Iris pigment epithelial cell (primary cell): ENCODE measurements at places on chromosomes 2 and 18.

DNA sequence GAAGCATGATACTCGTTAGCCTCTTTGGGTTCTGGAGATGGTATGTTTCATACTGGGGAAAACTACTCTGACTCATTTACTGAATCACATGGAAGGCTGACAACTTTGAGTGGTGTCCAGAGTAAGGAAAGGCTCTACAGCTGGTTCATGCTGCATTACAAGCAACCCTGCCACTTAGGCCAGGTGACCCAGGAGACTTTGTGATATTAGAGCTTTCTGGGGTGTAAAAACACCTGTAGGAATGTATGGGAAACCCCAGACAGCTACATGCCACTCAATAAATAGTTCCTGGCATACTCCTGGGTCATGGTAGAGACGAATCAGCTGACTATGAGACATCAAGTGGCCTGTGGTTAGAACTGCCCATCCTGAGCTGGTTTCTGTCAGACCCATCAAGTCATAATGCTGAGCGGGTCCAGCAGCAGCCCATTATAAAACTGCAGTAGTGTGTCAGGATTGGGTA lies 21.3 kb upstream of the TCF7L1 start:
- peak; percentile 42 for DNase-seq

- no peak for DNase-seq
These were observed 344.4 kb upstream of the SLC39A10 start for GRCh38 chr2:195312662-195313061.

DNA sequence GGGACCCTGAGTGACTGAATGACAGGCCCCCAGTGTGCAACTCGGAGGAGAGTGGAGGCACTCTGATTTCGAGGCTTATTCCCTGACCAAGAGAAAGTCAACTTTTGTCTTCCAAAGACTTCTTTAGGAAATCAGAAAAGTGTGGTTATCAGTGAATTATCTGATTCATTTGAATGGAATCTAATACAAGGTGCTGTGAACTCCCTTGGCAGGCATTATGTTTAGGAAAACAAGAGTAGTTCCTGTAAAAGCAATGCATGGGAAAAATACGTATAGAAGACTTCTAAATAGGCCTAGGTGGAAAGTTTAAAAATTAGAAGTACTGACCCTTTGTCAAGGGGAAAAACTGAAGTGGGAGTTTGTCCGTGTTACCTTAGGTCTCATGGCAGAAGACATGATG lies 269.4 kb downstream of the GBX2 start:
- peak; percentile 31 for DNase-seq

DNA sequence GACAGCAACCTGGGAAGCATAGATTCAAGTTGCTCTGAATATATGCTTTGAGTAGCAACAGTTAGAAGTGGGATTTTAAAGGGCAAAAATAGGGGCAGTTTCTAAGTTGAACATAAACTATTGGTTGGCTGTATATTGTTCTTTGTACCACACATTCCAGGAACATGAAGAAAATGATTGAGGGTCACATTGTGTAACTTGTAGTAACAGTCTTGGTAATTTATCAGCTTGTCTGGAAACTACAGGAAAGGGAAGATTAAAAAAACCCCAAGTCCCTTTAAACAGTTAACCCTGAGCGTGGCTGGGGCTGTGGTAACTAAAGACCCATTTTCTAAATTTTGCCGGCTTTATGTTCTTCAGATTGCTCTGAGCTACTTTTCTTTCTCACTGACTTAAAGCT lies 7.4 kb downstream of the PLEKHB2 start:
- DNase-seq, result peak; percentile 64

GRCh38 chr18:48600456-48601090 lies 61.7 kb downstream of the CTIF start:
- DNase-seq, result peak; percentile 40

DNA sequence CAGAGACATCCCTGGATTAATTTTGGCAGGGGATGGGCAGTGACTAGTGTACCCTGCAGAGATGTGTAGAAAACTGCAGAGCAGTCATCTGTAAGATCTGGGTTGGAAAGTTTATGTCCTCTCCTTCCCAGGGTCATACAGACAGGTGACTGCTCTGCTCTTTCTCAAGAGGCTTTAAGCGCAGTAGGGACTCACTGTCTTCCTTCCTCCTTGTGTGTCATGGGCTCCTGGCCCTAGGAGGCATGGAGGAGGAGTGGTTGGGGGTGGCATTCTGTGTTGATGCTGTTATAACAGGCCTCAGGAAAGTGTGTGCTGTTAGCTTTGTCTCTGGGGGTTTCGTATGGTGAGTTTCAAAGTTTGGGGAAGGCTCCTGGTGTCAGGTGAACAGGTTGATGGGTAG lies 130.5 kb upstream of the MGAT5 start:
- no peak for DNase-seq

GRCh38 chr2:212477571-212477970 lies 61.0 kb downstream of the ERBB4 start:
- no peak for DNase-seq

- no peak for DNase-seq
These were observed 941.3 kb upstream of the NXPH2 start for GRCh38 chr2:139721411-139721995.

DNA sequence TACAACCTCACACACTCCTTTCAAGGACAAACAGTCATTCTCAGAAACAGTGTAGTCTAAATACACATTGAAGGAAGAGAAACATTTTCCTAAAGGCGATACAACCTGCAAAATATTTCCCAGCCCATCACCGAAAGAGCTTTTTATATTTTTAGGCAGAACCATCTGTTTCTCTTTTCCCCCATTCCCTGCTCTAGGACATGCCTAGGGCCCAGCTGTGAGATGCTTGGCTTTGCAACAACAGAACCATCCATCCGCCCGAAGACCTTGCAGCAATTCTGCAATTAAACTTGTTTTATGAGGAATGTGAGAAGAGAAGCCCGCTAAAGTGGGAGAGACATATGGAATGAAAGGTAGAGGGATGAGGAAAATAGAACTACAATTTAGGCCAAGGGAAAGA lies 105.6 kb upstream of the RFX8 start:
- no peak for DNase-seq

DNA sequence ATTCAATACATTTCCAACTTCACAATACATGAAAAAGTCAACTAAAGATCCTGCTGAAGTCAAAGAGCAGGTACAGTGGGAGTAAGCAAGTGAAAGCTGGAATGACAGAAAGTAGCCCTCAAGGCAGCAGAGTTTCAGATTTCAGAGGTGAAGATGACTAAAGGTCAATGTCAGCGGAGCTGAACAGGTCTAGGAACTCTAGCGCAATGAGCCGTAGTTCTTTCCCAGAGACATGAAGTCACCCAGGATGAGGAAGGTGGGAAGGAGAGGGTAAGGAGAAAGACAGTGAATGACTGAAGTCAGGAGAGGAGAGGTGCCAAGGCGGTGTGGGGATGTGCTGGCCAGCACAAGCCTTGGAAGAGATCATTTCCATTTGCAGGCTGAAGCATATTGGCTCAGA lies 28.1 kb downstream of the PTPN2 start:
- DNase-seq, result no peak

- peak; percentile 95 for DNase-seq
These were observed at the start of gene FAP for GRCh38 chr2:162243294-162243693. Gene FAP, minus strand, starts transcription at chr2:162243445. Its CDS starts 118 bp downstream, at chr2:162243327.

GRCh38 chr2:119142824-119143223 lies 15.7 kb downstream of the C1QL2 start:
- no peak for DNase-seq

GRCh38 chr2:136143603-136144451 lies 25.9 kb upstream of the CXCR4 start:
- DNase-seq, result no peak

DNA sequence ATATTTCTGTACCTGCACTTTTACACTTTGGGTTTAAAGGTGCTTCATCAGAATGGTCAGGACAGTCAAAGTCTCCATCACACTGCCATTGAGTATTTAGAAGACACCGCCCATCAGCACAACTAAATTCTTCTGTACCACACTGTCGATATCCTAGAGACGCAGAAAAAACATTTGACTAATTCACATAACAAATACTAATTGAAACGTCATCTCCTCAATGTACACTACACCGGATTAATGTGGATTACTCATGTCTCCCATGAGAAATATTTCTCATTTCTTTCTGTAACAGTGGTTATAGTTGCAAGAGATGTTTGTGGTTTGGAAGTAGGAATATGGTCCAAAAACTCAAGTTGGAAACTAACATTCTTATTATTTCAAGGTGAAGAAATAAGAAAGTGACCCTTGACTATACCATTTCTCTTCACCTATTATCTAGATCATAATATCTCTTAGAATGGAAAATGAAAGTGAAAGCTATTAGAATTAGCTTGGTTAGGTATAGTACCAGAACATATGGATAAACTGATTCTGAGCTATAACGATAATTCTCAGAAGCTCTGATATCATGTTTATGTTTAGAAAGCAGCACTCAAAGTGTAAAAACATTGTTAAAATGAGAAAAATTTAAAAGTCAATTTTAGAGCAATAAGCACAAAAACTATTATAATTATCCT lies 1627.7 kb downstream of the LRP1B start:
- DNase-seq, result peak; percentile 92

DNA sequence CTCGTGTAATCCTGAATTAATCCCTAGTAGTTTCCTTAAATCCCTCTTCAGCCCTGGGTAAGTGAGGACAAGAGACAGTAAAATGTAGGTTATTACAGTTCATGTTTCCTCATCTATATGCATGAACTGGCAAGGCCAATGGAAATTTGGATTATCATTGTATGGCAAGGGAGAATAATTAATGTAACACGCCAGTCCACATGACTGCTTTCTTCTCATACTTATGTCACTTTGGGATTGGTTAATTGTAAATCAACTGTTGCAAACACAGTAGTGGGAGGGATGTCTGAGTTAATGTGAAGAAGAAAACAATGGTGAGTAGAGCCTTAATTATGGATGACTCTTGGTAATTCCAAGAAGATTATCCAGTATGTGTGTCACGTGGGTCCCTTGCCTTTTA lies 1.7 kb upstream of the SERPINB7 start:
- DNase-seq, result no peak

GRCh38 chr2:163324677-163325076 lies 411.1 kb downstream of the FIGN start:
- DNase-seq, result no peak
